Activated CD8-positive, alpha-beta memory T cell treated with anti-CD3 and anti-CD28 coated beads for 48 hours (primary cell): ENCODE measurements at places on chromosomes 12 and 14.
A peak's percentile ranks its signal among the peaks of the same experiment; 100 is the strongest.

DNA sequence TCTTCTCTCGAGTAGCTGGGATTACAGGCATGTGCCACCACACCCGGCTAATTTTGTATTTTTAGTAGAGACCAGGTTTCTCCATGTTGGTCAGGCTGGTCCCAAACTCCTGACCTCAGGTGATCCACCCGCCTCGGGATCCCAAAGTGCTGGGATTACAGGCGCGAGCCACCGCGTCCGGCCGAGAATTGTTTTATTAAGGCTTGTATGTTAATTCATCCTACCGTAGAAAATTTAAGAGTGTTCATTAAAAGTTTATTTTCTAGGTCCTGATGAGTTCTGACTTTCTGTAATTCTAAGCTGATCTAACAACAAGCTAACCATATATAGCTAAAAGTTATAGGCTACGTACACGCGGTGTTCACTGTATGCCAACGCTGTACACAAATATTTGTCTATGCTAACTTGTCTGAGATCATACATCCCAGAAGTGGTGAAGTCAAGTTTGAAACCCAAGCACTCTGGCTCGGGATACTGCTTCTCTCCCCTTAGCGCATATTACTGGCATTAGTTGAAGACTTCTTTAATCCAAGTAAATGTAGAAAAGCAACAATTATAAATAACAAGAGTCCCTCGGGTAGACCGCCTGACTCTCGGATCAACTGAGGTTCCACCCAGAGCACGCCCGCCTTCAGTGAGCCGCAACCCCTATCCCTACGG is 570 bp upstream of the MRPS35 start:
- no peak for DNase-seq

DNA sequence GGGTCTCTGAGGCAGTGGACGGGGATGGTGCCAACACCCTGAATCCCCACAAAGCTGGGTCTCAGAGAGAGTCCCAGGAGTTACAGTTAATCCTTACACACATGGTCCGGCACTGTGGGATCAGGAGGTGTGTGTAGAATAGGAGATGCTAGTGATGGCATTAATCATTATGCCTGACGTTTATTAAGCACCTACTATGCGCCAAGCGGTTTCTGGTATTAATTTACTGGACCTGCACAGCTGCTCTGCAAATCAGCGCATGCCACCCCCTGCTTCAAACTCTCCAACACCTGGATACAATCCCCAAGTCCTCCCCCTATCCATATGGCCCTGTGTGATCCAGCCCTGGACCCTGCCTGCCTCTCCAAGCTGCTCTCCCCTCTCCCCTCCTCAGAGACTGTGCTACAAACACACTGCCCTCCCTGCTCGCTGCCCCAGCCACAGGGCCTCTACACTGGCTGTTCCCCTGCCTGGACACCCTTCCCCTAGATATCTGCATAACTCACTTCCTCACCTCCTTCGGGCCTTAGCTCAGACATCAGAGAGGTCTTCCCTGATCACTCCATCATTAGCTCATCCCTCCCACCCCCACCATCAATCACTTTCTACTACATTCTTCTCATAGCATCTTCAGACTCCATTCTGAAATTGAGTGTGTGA is 86.0 kb downstream of the RFLNA start:
- no peak for DNase-seq

GRCh38 chr12:109558374-109559199 is 14.7 kb downstream of the MMAB start:
- DNase-seq = no peak

GRCh38 chr12:2422591-2422990 is 369.8 kb downstream of the CACNA1C start:
- DNase-seq = no peak

GRCh38 chr12:123506059-123506842 is 27.3 kb downstream of the RILPL1 start:
- no peak for DNase-seq

DNA sequence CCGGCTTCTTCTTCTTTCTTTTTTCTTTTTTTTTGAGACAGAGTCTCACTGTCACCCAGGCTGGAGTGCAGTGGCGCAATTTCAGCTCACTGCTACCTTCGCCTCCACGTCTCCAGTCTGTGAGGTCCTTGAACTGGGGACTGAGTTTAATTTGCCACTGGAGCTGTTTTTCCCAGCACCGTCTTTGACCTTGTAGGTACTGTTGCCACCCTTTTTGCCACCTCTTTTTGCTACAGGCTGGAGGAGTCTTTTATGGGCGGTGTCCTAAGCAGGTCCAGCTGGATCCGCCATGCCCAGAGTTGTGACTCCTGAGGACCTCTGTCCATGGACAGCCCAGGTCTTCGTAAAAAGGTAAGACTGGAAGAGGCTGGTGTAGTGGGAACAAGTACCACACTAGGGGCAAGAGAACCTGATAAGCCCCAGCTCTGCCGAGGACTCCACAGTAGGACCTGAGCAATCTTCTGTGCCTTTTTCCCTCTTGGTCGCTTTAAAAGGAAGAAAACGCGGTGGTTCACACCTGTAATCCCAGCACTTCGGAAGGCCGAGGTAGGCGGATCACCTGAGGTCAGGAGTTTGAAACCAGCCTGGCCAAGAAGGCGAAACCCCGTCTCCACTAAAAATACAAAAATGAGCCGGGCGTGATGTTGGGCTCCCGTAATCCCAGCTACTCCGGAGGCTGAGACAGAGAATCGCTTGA is 946 bp downstream of the RNU4-2 start:
- peak; percentile 23 for DNase-seq

DNA sequence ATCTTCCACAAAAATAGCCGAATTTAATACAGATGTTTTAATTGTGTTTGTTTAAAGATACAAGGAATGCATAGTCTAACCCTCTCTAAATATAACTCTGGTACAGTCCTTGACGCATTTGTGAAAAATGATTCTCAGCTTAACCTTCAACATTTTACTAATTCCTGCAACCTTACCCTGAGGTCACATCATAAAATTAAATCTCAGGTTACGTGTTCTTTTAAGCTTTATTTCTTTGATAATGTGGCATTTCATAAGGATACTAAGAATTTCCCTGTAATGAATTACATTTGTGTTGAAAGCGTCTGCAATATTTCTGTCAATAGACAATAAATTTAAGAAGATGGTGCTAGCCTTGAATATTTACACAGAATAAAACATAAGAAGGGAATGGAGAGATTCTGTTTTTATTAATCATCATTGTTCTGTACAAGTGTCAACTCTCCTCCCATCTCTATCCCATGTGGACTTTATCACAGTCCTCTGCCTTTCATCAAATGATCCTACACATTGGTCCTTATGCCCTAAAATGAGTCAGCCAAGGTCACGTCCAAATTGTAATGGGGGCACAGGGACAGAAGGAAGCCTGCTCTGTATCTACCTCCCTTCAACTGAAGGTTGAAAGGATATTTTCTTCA is 769.3 kb upstream of the FLRT2 start:
- no peak for DNase-seq

- no peak for DNase-seq
Observed at GRCh38 chr12:39199351-39199750, 243.6 kb downstream of the KIF21A start.

GRCh38 chr12:92995258-92995903 is 66.3 kb upstream of the EEA1 start:
- DNase-seq = no peak
